ENCODE measurements at places on chromosomes 5 and 9. TPM values are rescaled to one million over a fixed set of nuclear protein-coding genes. Genes with fewer than 3 reads are reported as not detected.

The SUSD1 gene
- total RNA-seq, result 8.4 TPM

- DNase-seq, result peak; percentile 56
These were observed 816 bp downstream of the RBM18 start for GRCh38 chr9:122263699-122264349.

The SHC3 gene
- 0.63 TPM for total RNA-seq

DNA sequence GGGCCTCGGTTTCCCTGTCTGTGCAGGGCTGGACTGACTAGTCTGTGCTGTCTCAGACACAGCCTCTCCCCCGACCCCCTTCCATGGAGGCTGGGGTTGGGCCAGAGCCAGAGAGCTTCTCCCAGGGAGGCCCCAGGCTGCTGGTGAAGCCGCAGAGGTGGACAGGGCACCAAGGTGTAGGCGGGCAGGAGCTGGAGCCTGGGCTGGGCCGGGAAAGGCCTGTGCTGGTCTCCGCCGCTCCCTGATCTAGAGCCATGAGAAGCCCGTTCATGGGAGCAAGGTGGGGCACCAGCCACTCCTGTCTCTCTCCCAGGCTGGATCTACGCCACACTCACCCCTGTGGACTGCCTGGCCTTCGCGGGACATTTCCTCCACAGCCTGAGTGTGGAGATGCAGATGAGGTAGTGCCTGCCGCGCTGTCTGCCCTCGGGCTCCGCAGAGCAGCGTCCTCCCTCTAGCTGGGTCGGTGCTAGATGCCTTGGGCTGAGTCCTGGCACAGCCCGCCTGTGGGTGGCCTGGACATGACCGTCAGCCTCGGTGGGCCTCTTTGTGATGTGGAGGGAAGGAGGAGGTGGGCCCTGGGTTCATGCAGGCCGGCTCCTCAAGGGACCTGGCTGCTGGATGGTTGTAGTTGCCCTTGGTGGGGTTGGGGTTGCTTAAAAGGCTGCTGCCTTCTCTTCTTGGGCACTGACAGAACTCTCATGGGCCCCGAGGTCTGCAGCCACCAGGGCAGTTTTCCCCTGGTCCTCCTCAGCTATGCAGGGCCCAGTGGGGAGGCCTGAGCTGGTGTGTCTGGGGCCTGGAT lies 79.4 kb downstream of the PHF2 start:
- no peak for DNase-seq

The CORO2A gene
- 0.86 TPM for total RNA-seq

GRCh38 chr5:108606185-108606584 lies 141.5 kb upstream of the FER start:
- no peak for DNase-seq

DNA sequence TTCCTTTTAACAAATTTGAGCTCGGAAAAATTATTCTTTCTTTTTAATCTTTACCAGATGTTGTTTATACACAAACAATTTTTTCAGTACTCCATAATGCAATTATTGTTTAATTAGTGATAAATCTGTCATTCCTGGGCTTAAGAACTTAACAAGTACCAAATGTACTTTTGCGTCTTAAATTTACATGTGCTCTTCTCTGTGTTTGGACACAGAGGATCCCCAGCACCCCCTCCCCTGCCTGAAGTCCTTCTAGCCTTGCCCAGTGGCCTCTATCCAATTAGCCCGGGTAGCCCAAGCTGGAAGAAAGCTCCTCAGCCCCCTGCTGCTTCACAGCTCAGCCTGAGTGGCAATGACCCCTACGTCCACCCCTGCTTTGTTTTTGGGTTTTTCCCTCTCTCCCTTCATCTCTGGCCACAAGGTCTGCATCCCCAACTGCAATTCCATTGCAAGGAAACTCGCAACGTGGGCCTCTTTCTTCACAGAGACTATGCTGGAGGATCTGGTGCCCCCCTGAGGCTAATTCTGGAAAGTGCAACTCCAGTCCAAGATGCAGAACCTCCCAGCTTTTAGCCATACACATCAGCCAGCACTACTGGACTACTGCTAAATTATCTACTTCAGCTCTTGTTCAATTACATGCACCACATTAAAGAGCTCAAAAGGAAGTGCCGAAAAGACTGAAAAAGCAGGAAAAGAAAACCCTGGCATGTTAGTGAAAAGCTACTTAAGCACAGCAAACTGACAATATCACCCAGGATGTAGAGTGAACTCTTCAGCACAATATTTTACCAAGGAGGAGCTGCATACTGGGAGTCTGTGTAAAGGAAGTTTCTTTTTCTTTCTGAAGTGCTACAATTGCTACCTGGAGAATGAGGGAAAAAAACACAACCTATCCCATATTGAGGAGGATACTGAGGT lies 186.2 kb downstream of the FANCC start:
- DNase-seq, result peak; percentile 82

- peak; percentile 15 for DNase-seq
These were observed 33.7 kb downstream of the CAMK2A start for GRCh38 chr5:150255659-150256409.

DNA sequence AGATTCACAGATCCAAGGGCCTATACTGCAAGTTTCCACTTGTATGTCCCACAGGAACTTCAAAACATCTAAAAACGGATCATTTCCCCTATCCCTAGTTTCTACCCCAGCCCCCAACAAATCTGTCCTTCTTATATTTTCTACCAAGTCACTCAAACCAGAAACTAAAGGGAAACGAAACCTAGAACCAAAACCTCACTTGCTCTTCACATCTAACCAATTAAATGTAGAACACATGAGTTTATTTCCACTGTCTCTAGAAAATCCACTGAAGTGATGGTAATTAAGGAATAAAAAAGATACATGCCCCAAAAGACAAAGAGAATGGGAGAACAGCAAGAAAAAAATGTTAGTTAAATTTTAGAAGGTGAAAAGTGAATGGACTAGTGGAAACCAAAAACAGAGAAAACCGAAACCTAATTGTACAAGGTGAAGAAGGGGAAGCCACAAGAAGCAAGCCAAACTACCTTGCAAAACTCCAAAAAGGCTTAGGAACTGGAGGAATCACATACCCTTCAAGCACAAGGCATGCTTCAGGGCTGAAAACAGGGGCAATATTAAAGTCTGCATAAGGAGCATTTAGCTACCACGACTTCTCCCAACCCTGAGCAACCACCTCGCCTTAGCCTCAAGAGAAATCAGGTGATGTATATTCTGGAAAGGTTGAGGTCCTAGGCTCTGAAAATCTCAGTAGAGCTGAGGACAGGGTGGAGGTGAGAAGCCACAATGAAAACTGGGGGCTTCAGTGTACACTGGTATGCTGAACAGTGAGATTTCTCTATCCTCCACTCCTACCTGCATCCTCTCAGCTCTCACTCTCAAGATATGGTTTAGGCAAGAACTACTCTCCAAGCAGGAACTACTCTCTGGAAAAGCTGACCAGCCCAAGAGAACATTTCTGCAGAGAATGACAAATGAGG lies 11.1 kb downstream of the SMU1 start:
- DNase-seq, result no peak

The GM2A gene
- 21.1 TPM for total RNA-seq

DNA sequence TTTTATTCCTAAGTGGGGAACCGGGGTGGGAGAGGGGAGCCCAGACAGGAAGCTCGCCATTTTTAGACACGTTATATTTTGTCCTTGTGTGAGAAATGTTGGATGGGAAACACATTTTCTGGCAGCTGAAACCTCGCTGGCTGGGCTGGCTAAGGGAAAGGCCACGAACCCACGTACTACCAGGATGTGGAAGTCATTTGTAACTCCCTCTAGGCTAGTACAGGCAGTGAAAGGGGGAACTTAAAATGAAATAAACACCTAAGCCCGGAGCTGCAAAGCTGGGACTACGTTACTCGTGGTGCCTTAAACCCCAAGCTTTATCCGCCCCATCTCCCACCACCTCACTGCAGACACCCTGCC lies 42.5 kb downstream of the TMEM174 start:
- DNase-seq, result no peak

DNA sequence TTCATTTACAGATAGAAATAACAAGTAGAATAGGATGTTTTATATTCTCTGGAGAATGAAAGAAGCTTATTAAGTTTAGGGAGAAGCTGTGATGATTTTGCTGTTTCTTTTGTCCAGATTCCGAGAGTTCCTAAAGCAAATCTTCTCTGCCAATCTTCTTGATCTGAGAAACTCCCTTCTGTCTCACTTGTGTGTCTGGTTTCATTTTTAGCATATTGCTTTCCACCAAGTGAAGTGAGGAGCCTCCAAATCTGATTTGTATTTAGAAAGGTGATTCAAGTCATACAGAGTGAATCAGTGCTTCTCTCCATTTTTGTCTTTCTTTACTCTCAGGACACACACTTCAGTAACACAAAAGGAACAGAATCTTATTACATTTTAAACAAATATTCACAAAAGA lies 48.4 kb downstream of the STX17 start:
- DNase-seq, result no peak

DNA sequence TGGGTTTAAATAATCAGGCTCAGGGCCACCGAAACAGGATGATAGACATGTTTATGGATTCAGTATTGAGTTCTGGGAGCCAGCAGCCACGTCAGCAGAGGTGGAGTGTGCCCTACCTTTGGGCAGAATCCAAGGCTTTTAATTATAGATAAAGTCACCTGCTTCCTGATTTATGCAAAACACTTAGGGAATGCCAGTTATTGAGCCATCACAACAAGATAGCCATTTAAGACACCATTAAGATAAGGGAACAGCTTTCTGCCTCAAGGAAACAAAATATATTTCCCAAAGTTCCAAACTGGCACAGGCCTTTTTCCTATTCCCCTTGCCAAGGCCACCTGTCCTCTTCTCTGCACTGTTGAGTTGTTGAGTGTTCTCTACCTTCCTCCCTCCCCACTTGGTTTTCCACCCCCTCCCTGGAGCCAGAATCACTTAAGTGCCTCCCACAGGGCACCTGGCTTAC lies 2.4 kb downstream of the CCL28 start:
- no peak for DNase-seq

- peak; percentile 8 for DNase-seq
These were observed 69.0 kb downstream of the ALDH1A1 start for GRCh38 chr9:72883875-72884274.

The DMGDH gene
- total RNA-seq, result 0.38 TPM

GRCh38 chr5:87645224-87645623 lies 232.5 kb upstream of the CCNH start:
- no peak for DNase-seq

The ZNF618 gene
- 2.3 TPM for total RNA-seq

- DNase-seq, result no peak
These were observed 226.0 kb upstream of the PTGER4 start for GRCh38 chr5:40453689-40454088.

All from GM23248 (cell line).